ENCODE measurements at places on chromosomes 7 and 10.

DNA sequence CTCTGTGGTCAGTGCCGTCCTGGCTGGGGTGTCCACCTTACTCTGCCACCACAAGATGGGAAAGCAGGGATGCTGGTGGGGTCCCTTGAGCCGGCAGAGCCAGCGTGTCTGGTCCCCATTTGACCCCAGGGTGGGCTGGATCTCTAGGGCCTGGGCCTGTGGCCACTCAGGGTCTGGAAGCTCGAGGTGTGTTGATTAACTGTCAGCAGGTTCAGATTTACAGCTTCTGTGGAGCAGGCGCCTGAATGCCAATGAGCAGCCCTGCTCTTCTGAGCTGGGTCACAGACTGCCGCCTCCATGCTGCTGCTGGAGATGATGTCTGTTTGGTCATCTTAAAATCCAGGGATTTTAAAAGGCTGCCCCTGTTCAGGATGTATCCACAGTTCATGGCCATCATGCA lies 11.3 kb upstream of the DPYSL4 start:
- no peak for DNase-seq

- DNase-seq: no peak
Measured at GRCh38 chr7:70416347-70416985, 715.5 kb upstream of the GALNT17 start.

GRCh38 chr10:75019370-75019769 lies 92.1 kb upstream of the SAMD8 start:
- DNase-seq: no peak

DNA sequence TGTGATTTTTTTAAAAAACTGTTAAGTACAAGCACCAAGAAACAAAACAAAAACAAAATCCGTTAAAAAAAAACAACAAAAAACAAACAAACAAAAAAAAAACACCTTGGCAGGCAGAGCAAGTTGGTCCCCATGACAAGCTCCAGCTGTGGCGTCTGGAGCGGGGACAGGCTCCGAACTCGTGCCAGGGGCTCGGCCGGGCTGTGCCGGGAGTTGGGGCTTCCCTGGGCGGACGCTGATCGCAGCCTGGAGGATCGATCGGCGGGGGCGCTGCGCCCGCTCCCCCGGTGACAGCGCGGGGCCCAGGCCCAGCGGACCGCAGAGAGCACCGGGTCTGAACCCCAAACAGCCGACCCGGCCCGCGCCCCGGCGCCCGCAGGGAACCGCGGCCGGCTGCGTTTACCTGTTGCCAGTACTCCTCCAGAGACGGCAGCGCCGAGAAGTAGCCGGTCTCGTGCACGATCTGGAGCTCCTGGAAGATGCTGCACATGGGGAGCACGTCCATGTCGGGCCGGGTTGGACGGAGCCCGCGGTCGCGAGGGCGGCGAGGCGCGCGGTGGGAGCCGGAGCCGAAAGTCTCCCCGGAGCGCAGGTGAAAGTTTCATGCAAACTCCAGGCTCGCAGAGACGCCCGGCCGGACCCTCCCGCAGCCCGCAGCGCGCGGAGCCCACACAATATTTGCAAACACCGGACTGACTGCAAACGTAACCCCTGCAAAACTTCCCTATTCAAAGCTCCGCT lies at the start of gene KLF6:
Gene KLF6, minus strand, starts transcription at position 700 of the 741 bp plus-strand sequence. Its CDS starts 195 bp downstream, at position 505.
- DNase-seq: no peak

- no peak for DNase-seq
Measured at GRCh38 chr7:55192723-55193122, 172.4 kb upstream of the LANCL2 start.

GRCh38 chr10:70805619-70806215 lies 10.0 kb upstream of the SGPL1 start:
- no peak for DNase-seq

DNA sequence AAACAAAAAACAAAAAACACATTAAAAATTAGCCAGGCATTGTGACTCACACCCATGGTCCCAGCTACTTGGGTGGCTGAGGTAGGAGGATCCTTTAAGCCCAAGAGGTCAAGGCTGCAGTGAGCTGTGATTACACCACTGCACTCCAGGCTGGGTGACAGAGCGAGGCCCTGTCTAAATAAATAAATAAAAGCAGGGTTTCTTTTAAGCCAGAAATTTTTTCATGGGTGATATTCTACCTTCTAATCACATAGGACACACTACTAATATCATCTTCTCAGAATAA lies 14.2 kb upstream of the SVIL start:
- DNase-seq: no peak

DNA sequence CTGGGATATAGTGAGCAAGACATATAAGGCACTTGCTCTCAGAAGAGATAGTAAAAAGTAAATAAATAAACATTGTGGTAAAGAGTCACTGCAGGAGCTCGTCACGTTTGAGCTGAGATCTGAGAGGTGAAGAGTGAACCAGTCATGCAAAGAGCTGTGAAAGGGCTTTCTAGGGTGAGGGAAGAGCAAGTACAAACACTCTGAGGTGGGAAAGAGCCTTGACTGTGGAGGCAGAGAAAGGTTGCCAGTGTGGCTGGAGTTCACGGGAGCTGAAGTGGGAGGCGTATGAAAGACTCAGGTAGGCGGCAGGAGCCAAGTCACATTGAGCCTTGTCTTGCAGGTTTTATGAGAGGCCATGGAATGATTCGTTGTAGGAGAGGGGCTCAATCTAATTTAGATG lies 141.0 kb downstream of the C1GALT1 start:
- no peak for DNase-seq

GRCh38 chr10:13048762-13049161 lies 47.2 kb upstream of the CCDC3 start:
- no peak for DNase-seq

GRCh38 chr7:1242606-1243289 lies 10.1 kb downstream of the UNCX start:
- no peak for DNase-seq
